ENCODE measurements at places on chromosomes 7 and 10.

DNA sequence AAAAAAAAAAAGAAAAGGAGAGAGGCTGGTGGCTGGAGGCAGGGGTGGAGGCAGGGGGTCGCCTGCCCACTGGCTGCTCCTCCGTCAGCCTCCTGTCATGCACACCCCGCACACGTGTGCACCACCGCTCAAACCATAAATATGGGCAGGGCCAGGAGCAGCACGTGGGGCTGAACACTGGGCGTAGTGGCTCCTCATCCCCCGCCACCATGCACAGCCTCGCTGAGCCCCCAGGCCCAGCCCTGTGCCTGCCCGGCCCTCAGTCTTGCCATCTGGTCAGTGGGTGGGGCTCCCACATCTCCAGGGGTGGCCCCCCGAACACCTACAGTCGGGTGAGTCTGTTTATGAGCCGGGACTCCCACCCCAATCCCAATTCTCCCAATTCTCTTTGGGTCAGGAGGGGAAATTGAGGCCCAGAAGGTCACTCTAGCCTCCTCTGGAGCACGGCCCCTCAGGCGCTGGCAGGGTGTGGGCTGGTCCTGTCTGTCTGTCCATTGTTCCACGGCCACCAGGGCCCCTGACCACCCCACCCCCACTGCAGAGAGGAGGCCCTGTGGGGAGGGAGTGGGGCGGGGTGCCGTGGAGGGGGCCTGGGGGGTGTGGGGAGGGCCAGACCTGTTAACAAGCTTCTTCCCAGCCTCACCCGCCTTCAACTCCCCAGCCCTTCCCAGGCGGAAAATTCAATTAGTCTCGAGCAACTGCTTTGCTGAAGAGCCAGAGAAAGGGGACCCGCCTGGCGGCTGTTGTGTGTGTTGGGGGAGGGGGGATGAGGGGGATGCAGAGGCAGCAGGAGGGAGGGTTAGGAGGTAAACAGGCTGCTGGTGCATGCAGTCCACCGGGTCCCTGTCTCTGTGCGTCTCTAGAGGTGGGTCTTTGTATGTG lies 19.5 kb upstream of the GRIFIN start:
- H3K4me1 ChIP-seq, result peaks cover 32% of the 10 kb centered on the region
- H3K27me3 ChIP-seq, result peaks cover 32% of the 10 kb centered on the region
- no peak overlapping the region for H3K27ac ChIP-seq
- no peak for DNase-seq
- H3K4me3 ChIP-seq, result no peak overlapping the region

- no peaks in the 10 kb centered on the region for H3K36me3 ChIP-seq
- no peak for DNase-seq
- H3K27me3 ChIP-seq, result no peaks in the 10 kb centered on the region
- H3K27ac ChIP-seq, result no peak overlapping the region
- no peak overlapping the region for H3K4me3 ChIP-seq
Observed at GRCh38 chr10:88209837-88210561, 346.6 kb downstream of the PTEN start.

DNA sequence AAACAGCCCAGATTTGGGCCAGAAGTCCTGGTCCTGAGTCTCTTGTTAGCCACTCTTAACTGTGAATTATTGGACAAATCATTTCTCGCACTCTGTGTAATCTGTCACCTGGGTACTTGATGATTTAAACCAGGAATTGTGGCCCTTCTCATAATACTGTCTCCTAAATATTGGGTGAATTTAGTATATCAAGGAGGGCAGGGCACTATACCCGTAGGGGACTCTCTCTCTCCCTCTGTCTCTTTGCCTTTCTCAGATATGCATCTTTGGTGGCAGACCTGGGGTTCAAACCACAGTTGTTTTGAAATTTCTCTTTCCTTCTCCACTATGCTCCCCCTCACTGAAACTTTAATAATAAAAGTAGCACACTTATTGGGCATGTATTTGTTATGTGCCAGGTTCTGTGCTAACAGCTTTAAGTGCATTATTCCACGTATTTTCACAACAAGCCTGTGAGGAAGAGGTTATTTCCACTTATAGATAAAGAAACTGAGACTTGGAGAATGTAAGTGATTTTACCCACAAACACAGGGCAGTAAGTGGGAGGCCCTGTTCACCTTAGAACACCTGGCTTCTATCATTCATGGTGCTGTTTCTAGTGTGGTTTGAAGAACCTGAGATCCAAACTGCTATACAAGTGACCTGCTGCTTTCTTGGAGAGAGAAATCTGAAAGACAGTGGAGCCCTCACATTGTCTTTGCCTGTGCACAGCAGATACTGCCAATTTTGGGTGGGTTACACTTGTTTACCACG lies 11.8 kb downstream of the FAS start:
- DNase-seq, result no peak
- no peaks in the 10 kb centered on the region for H3K27me3 ChIP-seq

DNA sequence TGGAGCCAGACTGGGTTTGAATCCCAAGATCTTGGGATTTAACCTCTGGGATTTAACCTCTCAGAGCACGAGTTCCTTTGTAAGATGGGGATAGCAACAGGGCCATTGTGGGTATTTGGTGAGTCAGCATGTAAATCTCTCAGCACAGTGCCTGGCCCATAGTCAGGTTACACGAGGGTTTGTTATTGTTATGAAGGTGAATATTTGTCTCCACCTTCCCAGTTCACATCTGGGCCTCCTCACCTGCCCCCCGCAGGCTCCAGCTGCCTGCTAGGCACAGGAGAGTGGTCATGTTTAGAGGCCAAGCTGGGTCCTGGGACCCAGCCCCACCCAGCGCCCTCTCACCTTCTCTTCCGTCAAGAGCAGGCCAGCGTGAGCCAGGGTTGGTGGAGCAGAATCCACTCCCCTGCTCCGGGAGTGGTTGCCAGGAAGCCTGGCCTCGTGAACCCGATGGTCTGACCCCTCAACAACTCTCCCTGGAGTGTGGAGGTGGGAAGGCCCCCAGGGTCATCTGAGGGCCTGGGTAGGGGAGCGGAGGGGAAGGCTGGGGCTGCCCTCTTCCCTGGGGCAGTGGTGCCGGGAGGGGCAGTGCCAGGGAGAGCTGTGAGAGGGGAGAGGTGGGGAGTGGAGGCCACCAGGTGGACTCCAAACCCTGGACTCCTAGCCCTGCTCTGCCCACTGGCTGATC lies 26.0 kb downstream of the FAM241B start:
- no peak for DNase-seq
- H3K4me3 ChIP-seq, result no peak overlapping the region
- H3K27ac ChIP-seq, result no peak overlapping the region
- no peaks in the 10 kb centered on the region for H3K4me1 ChIP-seq
- peaks cover 19% of the 10 kb centered on the region for H3K27me3 ChIP-seq

DNA sequence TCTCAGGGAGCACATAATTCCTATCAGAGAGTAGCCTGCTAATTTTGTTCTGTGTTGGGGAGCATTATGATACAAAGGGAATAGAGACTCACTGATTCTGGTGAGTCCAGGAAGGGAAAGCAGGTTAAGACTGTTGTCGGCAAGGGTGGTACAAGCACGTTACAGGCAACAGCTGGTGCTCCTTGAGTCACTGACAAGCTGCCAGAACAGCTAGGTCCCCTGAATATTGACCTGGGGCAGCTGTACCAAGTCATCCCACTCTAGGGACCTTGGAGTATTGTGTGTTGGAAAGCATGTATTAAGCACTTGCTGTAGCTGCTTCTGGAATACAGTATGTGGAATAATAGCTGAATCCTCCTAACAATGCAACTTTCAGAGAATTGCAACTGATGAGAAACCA lies 37.0 kb upstream of the GLCCI1 start:
- no peaks in the 10 kb centered on the region for H3K36me3 ChIP-seq
- H3K27me3 ChIP-seq, result no peaks in the 10 kb centered on the region
- H3K4me3 ChIP-seq, result no peak overlapping the region
- H3K27ac ChIP-seq, result no peak overlapping the region

GRCh38 chr10:132634241-132634946 lies 96.8 kb downstream of the INPP5A start:
- H3K4me3 ChIP-seq, result no peak overlapping the region
- H3K36me3 ChIP-seq, result peaks cover 3% of the 10 kb centered on the region
- DNase-seq, result peak; percentile 35
- H3K27me3 ChIP-seq, result no peaks in the 10 kb centered on the region
- peaks cover 38% of the 10 kb centered on the region for H3K4me1 ChIP-seq
- peak overlapping the region; percentile 79 for H3K27ac ChIP-seq

DNA sequence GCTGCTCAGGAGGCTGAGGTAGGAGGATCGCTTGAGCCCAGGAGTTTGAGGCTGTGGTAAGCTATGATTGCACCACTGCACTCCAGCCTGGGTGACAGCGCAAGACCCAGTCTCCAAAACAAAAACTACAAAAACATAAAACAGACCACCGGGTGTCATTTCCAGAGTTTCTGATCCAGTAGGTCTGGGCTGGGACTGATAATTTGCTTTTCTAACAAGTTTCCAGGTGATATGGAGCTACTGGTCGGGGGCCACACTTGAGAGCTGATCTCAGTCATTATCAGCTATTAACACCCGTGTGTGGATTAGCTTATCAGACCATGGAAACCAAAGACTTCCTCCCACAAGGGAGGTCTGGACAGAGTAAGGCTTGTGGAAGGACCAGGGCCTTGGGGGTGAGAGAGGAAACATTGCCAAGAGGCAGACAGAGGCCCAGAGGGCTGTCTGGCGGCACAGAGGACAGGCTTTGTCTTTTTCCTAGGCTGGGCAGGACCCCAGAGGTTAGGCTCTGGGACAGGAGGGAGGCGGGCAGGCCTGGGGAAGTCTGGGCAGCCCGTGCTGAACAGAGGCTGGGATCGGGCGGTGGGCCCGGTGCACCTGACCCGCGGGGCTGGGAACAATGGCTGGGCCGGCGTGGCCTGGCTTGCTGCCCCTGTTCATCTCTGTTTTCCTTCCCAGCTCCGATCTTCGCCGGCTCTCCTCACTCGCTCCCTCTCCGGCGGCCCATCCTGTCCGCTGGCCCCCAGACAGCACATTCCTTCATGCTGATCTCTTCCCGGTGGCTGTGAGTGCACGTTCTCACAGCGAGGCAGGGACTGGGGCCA lies 25.2 kb downstream of the TMEM270 start:
- no peaks in the 10 kb centered on the region for H3K4me1 ChIP-seq
- no peak overlapping the region for H3K4me3 ChIP-seq
- peaks cover 19% of the 10 kb centered on the region for H3K27me3 ChIP-seq
- no peak overlapping the region for H3K27ac ChIP-seq
- H3K36me3 ChIP-seq, result no peaks in the 10 kb centered on the region

- peaks cover 11% of the 10 kb centered on the region for H3K4me1 ChIP-seq
- no peak overlapping the region for H3K27ac ChIP-seq
- H3K36me3 ChIP-seq, result peaks cover 23% of the 10 kb centered on the region
- H3K4me3 ChIP-seq, result no peak overlapping the region
- H3K27me3 ChIP-seq, result no peaks in the 10 kb centered on the region
Observed at GRCh38 chr7:76000566-76000965, 6.2 kb upstream of the TMEM120A start.

DNA sequence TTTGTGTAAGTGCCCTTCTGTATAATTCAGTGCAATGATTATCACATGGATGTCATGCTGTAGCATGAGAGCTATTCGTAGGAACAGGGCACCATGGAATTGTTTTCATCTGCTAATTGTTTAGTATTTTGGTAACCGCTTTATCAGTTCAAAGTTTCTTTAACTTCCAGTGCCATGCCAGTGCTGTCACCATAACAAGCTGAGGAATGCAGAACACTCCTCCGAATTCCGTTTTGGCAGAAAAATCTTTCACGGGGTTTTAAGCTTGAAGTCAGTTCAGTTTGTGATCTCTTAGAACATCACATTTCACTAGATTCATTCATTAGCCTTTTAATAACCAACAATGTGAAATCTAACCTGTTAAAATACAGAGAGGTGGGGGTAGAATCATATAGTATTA lies 117.2 kb upstream of the SEMA3C start:
- no peak for DNase-seq
- no peak overlapping the region for H3K27ac ChIP-seq
- no peaks in the 10 kb centered on the region for H3K27me3 ChIP-seq
- H3K36me3 ChIP-seq, result no peaks in the 10 kb centered on the region
- no peak overlapping the region for H3K4me3 ChIP-seq

- no peak overlapping the region for H3K27ac ChIP-seq
- no peak for DNase-seq
- no peak overlapping the region for H3K4me3 ChIP-seq
- H3K27me3 ChIP-seq, result no peaks in the 10 kb centered on the region
- H3K36me3 ChIP-seq, result no peaks in the 10 kb centered on the region
Observed at GRCh38 chr7:13198036-13198435, 510.6 kb downstream of the ARL4A start.

GRCh38 chr10:36452851-36453250 lies 672.5 kb upstream of the ANKRD30A start:
- H3K4me1 ChIP-seq, result no peaks in the 10 kb centered on the region
- no peaks in the 10 kb centered on the region for H3K27me3 ChIP-seq
- H3K36me3 ChIP-seq, result no peaks in the 10 kb centered on the region
- no peak overlapping the region for H3K4me3 ChIP-seq

- H3K27me3 ChIP-seq, result no peaks in the 10 kb centered on the region
- H3K36me3 ChIP-seq, result no peaks in the 10 kb centered on the region
- H3K4me3 ChIP-seq, result no peak overlapping the region
Observed at GRCh38 chr7:113774182-113774807, 144.5 kb downstream of the PPP1R3A start.

GRCh38 chr7:150568714-150569113 lies 1.5 kb downstream of the GIMAP4 start:
- DNase-seq, result no peak
- no peak overlapping the region for H3K27ac ChIP-seq
- H3K4me1 ChIP-seq, result peaks cover 8% of the 10 kb centered on the region
- peaks cover 6% of the 10 kb centered on the region for H3K27me3 ChIP-seq
- no peak overlapping the region for H3K4me3 ChIP-seq
- no peaks in the 10 kb centered on the region for H3K36me3 ChIP-seq

DNA sequence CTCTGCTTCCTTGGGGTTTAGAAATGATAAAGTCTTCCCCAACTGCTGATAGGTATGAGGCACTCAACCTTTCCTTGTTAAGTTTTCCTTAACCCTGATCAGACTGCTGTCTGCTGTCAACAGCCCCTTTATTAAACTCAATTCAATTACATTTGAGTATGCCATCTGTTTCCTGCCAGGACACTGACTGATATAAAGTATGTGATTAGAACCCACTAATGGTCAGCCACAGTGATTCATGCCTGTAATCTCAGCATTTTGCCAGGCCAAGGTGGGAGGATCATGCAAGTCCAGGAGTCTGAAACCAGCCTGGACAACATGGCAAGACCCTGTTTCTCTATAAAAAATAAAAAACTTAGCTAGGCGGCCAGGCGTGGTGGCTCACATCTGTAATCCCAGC lies 18.1 kb downstream of the BAZ1B start:
- H3K27me3 ChIP-seq, result no peaks in the 10 kb centered on the region
- H3K4me3 ChIP-seq, result no peak overlapping the region
- peaks cover 30% of the 10 kb centered on the region for H3K36me3 ChIP-seq
- DNase-seq, result no peak
- H3K27ac ChIP-seq, result no peak overlapping the region
- peaks cover 6% of the 10 kb centered on the region for H3K4me1 ChIP-seq

DNA sequence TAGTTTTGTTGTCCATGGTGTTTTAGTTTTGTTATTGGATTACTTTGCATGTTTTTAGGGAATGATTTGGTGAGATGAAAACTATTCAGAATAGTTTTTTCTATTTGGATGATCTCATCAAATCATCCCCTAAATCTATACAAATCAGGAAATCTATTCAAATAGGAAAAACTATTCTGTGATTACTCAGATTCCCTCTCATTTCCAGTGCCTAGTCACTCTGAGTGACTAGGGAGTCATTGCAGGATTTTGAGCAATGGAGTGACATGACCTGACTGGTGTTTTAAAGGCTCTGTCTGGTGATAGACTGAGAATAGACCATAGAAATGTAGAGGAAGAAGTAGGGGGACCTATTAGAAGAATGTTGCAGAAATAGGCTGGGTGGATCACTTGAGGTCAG lies 72.4 kb downstream of the TPST1 start:
- peaks cover 3% of the 10 kb centered on the region for H3K36me3 ChIP-seq
- H3K4me1 ChIP-seq, result peaks cover 3% of the 10 kb centered on the region

- peaks cover 22% of the 10 kb centered on the region for H3K27me3 ChIP-seq
- peaks cover 2% of the 10 kb centered on the region for H3K36me3 ChIP-seq
- DNase-seq, result no peak
- no peak overlapping the region for H3K27ac ChIP-seq
- peaks cover 2% of the 10 kb centered on the region for H3K4me1 ChIP-seq
Observed at GRCh38 chr7:35257251-35258124, 3.6 kb upstream of the TBX20 start.
